Dermis microvascular lymphatic vessel endothelial cell (primary cell): ENCODE measurements at places on chromosomes 5 and 9. TPM values are rescaled to one million over a fixed set of nuclear protein-coding genes. Genes with fewer than 3 reads are reported as not detected.

BASP1 gene
- total RNA-seq: 1.3 and 2.4 TPM in 2 replicates

PCDHGB4 gene
- total RNA-seq: 6.4 and 10.6 TPM in 2 replicates

FOXD4L4 gene
- total RNA-seq: 0.13 TPM in 1 of 2 replicates, not detected in the other

SETX gene
- total RNA-seq: 57.0 and 76.0 TPM in 2 replicates

ZNF474 gene
- total RNA-seq: under 0.01 and 0.25 TPM in 2 replicates
